ENCODE measurements at places on chromosomes 4 and X.

GRCh38 chr4:128427832-128428366 lies 140.3 kb upstream of the PGRMC2 start:
- no peak for DNase-seq

GRCh38 chr4:168474660-168475320 lies 5.5 kb downstream of the DDX60L start:
- no peak for DNase-seq

GRCh38 chr4:177937041-177937440 lies 494.8 kb upstream of the AGA start:
- DNase-seq: no peak

DNA sequence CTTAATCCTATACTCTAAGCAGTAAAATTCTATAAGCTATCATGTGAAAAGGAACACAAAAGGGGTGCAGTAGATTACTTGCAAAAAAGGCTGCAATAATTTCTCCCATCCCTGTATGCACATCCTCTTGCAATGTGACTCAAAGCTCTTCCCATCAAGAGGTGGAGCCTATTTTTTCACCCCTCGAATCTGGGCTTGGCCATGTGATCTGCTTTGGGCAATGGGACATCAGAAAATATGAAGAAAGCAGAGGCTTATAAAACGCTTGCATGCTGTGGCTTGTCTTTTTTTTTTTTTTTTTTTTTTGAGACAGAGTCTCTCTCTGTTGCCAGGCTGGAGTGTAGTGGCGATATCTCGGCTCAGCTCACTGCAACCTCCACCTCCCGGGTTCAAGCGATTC lies 33.0 kb downstream of the GEMIN8 start:
- DNase-seq: no peak

DNA sequence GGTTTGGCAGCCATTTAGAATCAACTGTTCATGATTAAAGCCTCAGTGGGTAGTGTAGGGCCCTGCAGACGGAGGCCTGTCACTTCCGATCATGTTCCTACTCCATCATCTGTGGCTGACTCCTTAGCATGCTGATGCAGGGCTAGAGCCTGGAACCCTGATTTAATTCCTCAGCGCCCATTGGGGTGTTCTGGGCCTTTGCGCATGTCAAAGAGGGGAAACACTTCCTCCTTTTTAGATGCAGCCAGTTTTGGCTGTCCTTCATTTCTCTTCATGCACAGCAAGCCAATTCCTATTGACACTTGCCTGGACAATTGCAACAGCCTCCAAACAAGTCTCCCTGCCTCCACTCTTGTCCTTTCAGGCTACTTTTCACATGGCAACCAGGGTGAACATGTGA lies 51.9 kb upstream of the MAGEA4 start:
- no peak for DNase-seq
